Activated CD4-positive, CD25-positive, alpha-beta regulatory T cell treated with anti-CD3 and anti-CD28 coated beads, Interleukin-2, amount 50 U/mL, for 72 hours (primary cell): ENCODE measurements at places on chromosomes 2 and 18.

DNA sequence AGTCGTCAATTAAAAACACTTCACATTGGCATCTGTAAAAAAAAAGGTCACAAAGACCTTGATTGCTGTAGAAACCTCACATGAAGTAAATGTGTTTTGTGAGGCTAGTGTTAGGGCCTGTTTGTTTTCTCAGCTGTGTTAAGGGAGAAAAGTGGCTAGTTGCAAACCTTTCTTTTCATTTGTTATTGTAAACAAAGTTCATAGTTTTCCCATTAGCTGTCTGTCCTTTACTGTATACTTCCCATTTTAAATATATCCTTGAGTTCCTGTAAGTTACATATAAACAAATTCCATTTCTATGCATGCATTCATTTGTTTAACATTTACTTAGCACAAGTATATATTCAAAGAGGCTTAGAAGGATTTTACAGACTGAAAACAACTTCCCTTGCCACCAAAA, 1250.2 kb downstream of the LRP1B start:
- DNase-seq: no peak

GRCh38 chr2:188380280-188380679, 88.6 kb downstream of the GULP1 start:
- no peak for DNase-seq

DNA sequence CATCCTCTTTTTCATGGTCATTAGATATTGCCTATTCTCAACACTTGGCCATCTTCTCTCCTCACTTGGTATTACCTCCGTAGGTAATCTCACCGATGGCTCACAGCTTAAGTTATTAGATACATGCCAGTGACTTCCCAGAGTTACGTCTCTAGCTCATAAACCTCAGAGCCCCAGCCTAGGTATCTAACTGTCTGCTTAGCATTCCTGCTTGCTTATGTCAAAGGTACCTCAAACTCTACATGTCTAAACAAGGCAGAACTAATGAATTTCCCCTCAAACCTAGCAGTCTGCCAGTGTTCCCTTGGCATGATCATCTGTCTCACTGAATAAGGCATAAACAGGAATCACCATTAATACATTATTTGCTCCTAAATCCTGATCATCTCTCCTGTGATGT, 27.7 kb upstream of the ZNF638 start:
- no peak for DNase-seq

DNA sequence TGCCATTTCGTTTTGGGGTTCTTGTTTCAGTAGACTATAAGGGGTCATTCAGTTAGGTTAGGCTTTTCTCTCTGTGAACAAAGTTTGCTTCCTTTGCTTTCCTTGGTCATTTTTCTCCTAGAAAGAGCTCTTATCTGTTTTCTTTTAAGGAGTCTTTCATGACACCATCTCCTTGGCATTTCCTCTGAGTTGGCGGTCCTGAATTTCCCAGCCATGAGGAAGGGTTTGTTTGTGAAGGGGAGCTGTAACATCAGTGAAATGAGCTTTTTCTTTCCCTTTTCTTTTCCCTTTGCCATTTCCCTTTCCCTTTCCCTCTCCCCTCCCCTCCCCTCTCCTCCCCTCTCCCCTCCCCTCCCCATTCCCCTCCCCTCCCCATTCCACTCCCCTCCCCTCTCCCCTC, 61.7 kb downstream of the MAP4K4 start:
- DNase-seq: no peak

DNA sequence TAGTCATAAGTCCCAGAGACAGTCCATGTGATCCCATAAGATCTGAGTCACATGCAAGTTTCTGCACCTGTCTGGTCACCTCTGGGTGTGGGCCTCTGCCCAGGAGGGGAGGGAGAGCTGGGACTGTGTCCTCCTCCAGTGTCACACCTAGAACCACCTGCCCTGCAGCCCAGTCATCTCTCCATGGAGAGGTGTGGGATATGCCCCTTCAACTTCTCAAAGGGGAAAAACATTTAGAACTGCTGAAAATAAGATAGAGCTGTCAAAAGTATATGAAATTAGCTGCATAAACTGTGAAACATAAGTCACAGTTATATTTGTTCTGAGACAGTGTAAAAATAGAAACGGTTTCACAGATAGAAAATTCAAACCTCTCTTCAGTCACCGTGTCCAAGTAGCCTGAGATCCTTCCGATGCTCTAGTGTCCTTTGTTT, 55.4 kb downstream of the NGEF start:
- DNase-seq: no peak

DNA sequence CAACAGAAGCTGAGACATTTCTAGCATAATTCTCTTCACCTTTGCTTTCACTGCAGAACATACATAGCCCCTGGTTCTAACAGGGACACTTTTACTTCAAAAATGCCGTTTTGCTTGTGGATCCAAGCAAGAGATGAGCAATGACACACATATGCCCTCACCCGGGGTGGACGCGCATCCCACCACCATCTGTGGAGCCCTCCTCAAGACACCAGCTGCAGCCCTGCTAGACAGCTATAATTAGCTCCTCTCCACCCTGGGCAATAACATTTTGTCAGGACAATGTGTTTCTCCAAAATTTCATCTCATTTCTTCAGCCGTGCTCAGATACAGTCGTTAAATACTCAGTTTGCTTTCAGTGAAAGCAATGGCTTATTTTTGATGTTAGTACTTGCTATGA, 368.7 kb upstream of the RAB6C start:
- no peak for DNase-seq

GRCh38 chr2:67066782-67067181, 330.4 kb upstream of the ETAA1 start:
- no peak for DNase-seq

DNA sequence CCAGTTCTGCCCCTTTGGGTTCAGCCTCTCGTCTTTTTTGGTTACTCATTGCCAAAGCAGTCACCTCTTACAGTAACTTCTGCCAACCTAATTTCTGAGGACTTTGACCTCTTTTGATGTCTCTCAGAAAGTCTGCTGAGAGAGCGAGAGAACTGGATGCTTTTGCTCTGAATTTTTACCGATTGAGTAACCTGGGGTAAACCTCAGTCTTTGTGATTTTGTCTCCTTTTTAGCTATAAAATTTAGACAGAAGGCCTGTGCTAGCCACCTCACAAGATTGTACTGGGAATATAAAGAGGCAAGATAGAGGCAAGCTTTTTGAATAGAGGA, 34.8 kb upstream of the IL1R1 start:
- no peak for DNase-seq

DNA sequence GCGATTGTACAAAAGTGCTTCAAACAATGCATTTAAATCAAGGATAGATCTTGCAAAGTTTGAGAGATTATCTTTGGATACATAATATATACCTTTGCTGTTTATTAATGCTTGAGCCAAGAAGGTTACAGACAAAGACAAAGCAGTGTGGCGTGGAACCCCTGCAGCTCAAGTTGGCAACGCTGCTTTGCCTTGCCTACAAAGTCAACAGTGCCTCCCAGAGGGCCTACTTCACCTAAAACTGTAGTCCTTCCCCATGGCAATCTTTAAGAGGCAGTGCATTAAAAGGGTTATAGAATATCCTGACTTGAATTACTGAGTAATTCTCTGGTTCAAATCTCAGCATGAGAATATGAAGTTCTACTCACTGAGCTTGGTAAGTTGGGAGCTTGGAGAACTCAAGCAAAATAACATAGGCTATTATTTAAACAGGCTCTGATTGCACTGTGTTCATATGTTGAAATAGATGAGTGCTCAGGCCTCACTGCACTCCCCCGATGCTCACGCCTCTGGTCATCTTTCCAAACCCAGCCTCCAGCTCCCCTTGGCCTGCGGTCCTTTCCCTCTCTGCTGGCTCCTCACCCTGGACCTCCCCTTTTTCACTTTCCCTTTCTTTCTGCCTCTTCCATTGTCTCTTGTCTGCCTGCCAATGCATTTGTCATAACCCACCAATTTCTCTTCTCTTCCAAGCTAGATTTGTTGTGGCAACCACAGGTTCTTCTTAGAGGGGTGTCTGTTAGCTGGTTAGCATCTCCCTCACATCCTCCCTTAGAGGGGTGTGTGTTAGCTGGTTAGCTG, 96.5 kb downstream of the MYT1L start:
- no peak for DNase-seq

DNA sequence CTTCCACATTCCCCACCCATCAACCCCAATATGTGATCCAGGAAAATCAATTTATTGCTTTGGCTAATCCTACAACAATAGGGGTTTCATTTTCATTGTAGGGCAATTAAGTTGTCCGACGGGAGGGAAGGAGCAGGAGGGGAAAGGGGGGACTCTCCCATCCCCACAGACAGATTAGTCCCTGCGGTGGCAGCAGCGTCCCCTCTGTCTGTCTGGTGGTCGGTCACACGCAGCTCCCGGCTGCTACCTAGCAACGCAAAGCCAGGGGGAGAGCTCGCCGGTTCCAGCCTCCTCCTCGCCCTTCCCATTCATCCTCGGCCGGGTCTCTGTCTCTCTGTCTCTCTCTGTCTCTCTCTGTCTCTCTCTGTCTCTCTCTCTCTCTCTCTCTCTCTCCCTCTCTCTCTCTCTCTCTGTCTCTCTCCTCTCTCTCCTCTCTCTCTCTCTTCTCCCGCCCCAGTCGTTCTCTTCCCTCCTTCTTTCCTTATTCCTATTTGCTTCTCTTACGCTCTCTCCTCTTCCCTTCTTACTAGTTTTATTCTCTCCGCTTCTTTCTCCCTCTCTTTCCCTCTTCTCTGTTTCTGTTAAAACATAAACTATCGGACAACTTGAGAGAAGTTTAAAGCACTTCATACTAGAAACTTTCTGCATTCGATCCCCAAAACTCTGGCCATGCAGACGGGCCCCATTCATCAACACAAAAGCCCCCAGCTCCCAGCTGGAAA, 1.2 kb downstream of the LRP2 start:
- DNase-seq: no peak
